ENCODE measurements at places on chromosomes 4 and X.

DNA sequence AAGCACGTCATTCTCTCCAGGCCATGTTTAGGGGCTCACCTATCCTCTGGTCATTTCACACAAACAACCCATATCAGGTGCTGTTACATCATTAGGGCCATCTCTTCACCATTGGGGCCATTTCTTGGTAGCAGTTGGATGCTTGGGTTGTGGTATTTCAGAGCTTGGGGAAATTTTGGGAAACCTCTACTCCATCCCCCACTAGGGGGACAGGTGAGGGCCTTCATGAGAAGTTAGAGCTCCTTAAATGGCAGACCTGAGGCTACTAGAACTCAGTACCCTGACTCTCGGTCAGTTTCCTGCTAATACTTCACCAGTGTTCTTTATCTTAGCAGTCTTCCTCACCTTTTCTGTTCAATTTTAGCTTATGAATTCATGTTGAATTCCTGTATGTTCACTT, 50.2 kb downstream of the ZNF827 start:
- DNase-seq = no peak

DNA sequence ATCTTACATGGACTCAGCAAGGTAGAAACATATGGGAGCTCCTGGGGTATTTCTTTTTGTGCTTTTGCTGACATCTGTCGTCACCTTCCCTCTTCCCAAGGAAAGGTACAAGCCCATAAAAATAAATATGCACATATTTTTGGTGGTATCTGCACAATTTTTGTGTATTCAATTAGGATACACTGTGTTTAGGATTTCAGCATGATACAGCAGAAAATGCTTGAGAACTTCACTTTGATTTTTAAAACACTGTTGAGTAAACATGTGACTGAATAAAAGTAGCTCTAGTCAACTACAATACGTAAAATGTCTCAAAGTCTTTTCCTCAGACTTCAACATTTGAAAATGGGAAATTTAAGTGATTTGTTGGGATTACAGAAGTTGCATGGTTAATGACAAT, 99.4 kb upstream of the SPANXC start:
- DNase-seq = no peak

DNA sequence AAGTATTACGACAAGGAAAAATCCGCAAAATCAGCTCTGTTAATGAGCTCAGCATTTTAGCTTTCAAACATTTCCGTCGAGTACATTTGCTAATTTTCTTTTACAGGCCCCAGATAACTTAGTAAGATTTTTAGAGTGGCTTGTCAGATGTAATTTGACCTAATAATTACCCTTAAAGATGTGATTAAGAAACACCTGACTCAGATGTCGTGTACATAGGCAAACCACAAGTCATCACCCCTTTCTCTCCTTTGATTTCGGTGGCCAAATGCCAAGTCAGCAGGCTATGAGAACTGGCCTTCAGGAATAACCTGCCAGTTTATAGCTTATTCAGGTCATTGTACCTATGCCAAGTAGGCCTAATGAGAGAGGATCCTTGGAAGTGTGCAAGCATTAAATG, 369.6 kb downstream of the PCDH7 start:
- no peak for DNase-seq

DNA sequence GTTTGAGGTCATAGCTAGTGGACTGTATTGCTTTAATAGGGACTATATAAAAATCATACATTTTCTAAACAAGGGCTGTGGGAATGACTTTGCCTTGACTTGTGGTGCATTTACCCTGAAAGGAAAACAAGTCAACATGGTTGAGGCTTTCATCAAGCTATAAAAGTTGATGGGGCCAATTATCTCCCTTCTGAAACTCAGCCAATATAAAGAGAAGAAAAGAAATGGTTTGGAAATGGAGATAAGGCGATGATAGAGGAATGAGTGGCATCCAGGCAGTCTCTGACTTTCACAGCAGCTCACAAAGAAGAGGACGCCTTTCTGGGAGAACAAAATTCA, 118.7 kb downstream of the SMARCA1 start:
- no peak for DNase-seq

DNA sequence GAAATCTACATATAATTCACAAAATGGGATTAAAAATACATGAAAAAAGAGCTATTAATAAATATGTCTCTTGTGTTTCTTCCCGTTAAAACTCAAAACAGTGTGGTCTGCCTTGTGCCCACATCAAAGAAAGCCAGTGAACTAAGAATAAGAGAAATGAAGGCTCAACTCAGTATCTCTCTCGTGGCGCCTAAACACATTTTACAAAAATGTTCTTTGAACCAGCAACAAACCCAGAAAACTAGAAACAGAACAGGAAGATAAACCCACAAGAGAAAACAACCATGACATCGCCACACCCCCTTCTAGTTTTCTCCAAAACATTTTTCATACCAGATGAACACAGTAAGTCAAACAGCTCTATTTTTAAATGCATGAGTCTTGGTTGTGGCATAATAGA, 130.1 kb downstream of the DCHS2 start:
- DNase-seq = no peak

DNA sequence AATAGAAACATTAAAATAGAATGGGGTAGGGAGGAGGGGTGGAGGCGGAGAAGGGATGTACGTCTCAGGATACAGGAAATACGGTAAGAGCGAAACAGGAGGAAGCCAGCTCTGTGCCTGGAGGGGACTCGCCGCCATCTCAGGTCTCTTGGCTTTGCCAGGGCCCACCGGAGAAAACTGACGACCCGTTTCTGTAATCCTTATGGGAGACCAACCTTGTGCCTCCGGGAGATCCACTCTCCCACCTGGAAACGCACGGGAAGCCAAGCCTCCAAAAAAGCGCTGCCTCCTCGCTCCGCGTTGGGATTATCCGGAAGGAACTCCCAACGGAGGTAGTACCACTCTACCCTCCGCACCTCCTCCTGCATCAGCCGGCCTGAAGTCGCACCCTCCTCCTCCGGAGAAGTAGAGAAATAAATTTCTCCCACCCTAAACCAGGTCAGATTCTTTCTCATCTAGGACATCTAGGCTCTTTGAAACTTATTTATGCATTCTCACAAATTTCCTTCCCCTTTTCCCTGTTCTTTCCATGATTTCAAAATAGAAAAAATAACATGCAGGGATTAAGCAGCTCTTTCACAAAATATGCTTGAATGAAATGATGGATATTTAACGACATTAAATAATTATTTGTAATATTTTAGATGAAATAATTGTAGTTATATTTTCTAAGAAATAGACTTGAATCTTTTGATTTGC, at the start of gene NBDY:
Gene NBDY (plus strand): TSS at position 92 of the 699 bp plus-strand sequence. CDS start 111 bp downstream, at position 203.
- peak; percentile 5 for DNase-seq

DNA sequence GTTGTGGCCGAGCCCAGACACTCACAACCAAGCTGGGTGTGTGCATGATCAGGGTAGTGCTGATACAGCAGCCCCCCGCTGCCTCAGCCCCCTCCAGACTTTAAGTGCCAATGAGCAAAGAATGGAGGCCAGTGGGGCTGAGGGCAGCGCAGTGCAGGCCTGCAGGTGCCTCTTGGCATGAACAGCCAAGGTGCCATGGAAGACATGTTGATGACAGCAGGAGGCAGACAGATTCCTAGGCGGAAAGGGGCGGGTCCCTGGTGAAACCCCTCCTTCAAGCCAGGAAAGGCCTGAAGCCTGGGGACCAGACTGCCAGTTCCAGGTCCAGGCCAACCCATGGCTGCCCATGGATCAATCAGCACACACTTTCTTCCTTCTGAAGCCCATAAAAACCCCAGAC, 253.3 kb upstream of the ETNPPL start:
- DNase-seq = no peak

GRCh38 chrX:90883479-90883878, 551.2 kb upstream of the PABPC5 start:
- DNase-seq = no peak

- no peak for DNase-seq
Observed at GRCh38 chrX:37986893-37987292, 19.5 kb upstream of the SYTL5 start.

DNA sequence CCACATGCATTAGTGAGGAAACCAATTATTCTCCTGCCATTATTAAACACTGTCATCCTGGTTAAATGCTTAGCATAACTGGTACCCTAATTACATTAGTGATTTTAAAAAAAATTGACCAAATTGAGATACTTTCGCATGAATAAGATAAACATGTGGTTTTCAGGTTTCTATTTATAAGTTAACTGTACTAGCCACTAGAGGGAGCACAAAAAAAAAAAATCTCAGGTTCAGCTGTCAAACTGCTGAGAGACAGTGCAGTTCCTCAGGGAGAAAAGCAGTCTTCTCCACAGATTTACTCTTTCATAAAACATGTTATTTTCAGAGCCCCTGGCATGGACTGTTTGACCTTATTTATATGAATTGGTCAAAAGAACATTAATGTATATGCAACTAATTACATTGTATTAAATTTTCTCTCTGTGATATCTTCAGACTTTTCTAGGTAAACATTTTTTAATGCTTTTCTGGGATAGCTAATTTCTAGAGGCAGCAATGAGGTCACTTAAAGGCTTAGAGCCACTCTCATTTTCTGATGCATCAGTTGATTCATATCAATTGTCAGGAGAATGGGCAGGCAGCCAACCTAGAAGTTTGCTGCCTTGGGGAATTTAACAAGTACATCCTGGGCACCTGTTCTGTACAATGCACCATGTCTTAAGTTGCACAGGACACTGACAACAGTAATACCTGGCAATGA, 167.5 kb downstream of the CDS1 start:
- no peak for DNase-seq

DNA sequence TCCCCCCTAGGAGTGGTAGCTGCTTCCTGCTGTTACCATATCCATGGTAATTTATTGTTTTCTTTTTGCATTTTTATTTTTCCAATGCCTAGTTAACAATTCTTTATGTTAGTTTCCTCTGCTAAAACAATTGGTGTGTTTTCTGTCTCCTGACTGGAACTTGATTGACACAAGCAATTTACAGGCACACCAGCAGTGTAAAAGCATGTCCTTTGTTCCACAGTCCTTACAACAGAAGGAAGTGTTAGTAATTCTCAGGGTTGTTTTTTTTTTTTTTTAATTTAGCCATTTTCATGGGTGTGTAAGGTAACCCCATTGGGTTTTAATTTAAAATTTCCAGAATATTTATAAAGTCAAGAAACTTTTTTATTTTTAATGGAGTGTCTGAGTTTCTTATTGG, 25.0 kb upstream of the TMLHE start:
- DNase-seq = no peak

GRCh38 chr4:169658975-169659715, 38.8 kb downstream of the CLCN3 start:
- DNase-seq = no peak

DNA sequence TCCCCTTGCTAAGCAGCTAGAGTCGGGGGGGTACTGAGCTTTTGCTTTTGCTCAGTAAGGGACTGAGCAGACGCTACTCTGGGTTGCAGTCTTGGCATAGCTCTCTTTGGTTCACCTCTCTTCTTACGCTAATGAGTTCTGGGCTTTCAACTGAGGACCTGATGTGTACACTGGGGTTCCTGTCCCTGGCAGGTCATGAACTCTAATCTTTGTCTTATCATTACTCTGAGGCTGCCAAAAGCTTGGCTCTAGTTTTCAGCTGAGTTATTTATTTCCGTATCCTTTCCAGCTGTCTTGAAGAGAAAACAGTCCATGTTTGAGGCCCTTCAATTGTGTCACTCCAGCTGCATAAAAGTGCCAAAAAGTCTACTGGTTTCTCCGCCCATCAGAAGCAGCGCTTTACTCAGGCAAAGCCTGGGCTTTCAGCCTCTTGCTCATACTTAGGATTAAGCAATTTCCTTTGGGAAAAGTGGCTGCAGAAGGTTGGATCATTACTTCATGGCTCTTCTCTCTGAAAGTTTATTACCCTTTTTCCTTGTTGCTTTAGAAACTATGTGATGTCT, 121.0 kb upstream of the STOX2 start:
- DNase-seq = no peak

DNA sequence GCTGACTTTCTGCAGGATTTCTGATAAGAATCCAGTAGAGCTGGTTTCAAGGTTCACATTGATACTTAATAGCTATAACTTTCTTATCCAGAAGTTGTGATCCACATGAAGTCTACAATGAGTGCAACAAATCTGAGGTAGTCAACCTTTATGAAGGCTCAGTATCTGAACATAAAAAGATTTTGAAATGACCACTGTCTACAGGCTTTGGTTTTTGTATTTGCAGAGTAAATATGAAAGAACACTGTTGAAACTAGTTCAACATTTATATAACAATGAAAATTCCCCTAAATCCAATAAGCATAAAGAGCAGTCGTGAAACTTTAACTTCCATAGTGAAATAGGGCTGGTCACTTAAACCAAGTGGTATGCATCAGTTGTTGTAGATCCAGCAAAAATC, 55.6 kb upstream of the RLIM start:
- DNase-seq = no peak

DNA sequence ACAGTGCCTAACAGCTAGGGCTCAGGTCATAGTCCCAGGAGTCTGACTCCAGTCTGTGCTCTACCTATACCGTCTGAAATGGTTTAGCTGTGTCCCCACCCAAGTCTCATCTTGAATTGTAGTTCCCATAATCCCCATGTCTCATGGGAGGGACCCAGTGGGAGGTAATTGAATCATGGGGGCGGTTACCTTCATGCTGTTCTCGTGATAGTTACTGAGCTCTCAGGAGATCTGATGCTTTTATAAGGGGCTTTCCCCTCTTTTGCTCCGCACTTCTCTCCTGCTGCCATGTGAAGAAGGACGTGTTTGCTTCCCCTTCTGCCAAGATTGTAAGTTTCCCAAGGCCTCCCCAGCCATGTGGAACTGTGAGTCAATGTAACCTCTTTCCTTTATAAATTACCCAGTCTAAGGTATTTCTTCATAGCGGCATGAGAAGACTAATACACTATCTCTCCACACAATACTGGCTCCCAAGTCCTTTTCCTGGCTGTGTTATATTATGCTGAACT, 110.8 kb downstream of the AFAP1 start:
- no peak for DNase-seq

DNA sequence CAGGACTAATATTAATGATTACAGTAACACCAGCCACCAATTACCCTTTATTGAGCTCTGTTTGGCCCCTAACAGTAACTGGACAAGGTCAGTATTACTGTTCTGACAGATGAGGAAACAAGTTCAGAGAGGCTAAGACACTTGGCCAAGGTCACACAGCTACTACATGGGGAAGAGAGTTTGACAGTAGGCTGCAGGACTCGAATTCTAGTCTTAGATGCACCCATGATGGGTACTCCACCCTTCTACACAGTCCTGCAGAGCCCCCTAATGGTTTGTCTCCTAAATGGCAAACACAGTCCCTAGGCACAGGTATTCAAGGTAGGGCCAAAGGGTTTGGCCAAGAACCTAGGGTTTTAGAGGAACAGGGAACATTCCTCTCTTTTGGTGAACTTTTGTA, 93.9 kb downstream of the NSUN7 start:
- no peak for DNase-seq

DNA sequence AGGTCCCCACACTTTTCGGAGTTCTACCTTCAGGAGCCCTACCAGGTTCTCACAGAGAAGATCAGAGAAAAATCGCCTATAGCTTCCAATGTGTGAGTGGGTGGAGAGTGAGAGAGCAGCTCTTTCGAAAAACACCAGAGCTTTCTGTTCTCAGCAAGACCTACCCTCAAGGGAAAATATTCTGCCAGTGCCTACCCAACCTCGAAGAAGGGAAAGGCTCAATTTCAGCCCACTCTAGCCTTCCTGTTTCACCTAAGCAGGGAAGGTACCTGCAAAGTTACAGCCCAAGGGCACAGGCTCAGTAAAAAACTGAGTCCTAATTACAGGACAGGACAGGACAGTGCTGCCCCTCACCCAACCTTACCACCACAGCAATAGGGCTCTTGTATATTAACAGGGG, 104.0 kb upstream of the WDR17 start:
- no peak for DNase-seq
